ENCODE measurements at places on chromosomes 2 and 18.
A peak's percentile ranks its signal among the peaks of the same experiment; 100 is the strongest.

- DNase-seq = no peak
Measured at GRCh38 chr2:24024996-24025663, 15.2 kb downstream of the MFSD2B start.

- DNase-seq = no peak
Measured at GRCh38 chr2:239201884-239202283, 198.9 kb downstream of the HDAC4 start.

DNA sequence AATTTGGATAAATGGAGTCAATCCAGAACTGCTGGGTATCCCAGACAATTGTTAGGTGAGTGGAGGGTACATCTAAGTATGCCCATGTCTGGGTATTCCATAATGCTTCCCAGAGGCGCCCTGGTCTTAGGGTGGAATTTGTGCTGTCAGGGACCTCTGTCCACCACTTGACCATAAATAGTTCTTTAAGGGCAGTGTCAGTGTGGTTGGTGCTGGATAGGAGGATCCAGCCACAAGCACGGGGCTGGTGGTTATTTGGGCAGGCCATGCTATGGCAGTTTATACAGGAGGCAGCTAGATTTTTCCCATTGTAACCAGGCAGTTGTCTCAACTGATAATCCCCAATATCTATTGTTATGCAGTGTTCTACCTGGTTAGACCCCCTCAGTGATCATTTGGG lies 104.4 kb upstream of the B3GNT2 start:
- DNase-seq = no peak

GRCh38 chr2:51953931-51954330 lies 922.0 kb upstream of the NRXN1 start:
- DNase-seq = no peak

DNA sequence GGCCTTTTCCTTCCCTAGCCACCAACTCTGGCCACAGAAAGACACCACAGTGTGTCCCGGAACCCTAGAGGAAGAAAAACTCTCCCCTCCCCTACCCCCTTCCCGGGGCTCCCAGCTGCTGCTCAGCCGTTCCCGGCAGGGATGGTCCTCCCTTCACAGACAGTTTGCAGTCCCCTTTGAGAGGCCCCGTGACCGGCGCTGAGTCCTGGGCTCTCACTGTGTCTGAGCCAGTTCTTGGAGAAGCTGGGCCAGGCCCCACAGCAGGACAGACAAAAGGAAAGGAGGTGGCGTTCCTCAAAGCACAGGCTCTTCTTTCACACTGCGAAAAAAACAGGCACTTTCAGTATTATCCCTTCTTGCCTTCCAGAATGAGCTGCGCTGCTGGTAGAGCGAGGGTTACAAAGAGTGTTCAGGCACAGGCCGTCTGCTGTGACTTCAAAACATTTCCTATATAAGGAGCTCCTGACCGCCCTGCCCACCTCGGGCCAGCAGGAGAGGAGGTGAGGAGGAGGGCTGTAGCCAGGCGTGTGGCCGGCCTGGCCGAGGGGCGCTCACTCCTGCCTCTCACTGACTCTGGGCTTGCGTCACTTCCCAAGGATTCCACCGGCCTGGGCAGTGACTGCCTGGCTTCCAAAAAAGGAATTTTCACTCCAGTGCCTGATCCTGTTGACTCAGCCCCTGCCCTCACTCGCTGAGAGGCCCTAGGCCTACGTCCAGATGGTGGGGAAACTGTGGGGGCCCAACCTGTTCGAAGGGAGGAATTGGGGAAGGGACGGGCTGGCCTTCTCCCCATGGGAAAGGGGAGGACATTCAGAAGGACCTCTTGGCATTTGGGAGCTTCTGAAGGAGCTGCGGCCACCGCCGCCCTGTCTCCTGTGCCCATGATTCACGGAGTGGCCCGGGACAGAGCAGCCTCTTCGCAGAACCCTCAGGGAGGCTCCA lies 24.9 kb downstream of the CIDEA start:
- no peak for DNase-seq

DNA sequence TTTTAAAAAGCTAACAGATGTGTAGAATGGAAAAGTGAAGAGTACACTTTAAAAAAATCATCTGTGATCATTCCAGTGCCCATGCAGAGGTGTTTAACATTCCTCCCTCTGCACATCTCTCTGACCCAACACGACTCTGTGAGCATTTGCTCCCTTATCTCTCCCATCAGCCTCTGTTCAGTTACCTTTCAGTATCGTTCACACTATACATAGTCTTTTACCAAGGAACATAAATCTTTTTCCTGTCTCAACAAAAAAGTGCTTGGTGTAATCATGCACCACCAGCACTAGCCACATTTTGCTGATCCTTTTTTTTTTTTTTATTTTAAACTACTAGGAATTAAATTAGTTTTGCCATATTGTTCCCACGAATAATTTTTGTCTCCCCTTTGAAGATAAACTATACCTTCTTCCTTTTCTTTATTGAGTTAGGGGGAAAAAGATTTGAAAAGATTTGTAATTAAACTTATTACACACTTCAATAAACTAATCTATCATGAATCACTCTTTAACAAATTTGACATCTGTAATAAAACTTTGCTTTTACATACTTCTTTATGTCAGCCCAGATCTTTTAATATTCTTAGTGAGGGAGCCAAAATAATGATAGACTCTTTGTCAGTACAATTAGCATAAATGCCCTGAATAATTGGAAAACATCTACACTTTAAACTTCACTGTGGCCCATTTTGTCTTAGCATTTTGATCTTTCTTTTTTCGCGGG lies 489.8 kb upstream of the FANCL start:
- DNase-seq = no peak

GRCh38 chr2:10135296-10136089 lies 13.0 kb downstream of the RRM2 start:
- no peak for DNase-seq

GRCh38 chr2:160909781-160910242 lies 250.4 kb upstream of the TANK start:
- no peak for DNase-seq

GRCh38 chr2:53629501-53629900 lies 138.1 kb upstream of the CHAC2 start:
- no peak for DNase-seq

DNA sequence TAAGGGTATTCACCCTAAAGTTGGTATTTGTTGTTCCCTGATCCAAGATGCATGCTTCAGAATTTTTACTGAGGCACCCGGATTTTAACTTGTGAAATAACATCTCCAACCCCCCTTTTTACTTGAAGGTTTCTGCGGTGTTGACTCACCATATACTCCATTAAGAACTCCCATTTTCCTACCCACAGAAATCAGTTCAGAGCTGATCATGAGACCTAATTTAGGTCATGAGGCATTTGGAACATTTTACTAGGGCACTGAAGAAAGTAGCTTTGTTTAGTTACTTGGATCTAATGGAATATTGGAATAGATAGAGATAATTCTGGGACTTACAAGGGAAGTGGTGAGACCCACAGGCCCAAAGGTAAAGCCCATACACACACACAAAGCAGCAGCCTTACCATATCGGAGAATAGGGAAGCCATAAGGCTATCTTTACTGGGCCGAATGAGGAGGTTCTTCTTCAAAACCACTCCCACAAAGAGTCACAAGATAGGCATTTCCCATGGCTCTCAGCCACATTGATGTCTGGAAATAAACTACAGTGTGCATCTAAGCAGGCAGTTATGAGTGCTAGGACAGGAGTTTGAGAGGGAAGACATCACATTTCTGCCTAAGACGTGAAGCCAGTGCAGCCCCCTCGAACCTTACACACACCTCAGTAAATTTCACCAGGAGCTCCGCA lies 681.0 kb upstream of the LRRTM4 start:
- DNase-seq = no peak

DNA sequence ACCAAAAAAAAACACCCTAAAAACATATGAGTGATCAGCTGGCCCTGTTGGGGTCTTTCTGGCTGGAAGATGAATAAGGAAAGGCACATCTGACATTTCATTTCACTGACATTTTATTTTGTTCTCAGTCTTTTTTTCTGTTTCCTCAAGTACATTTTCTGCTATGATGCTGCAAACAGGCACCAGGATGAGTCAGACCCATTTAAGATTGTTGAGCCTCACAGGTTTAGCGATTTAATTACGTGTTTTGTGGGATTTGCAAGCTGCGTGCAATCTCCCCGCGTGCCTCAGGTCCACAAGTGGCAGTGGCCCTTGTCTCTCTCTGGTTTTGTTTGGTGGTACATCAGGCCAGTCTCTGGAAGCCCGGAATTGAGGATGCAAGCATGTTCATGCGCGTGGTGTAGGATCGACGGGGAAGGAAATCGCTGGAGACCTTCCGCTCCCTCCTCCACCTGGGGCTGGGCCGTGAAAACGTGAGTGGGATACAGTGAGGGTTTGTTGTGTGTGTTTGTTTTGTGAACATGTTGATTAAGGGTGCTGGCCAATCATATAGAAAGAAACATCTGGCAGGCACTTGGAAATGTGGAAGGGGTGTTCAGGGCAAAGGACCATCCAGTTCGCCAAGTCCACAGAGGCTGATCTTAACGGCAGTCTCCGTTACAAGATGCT lies 120.2 kb upstream of the ZNF516 start:
- no peak for DNase-seq

GRCh38 chr2:101692766-101693165 lies 4.7 kb upstream of the MAP4K4 start:
- DNase-seq = no peak

GRCh38 chr2:143581134-143581533 lies 451.9 kb downstream of the ARHGAP15 start:
- DNase-seq = no peak

DNA sequence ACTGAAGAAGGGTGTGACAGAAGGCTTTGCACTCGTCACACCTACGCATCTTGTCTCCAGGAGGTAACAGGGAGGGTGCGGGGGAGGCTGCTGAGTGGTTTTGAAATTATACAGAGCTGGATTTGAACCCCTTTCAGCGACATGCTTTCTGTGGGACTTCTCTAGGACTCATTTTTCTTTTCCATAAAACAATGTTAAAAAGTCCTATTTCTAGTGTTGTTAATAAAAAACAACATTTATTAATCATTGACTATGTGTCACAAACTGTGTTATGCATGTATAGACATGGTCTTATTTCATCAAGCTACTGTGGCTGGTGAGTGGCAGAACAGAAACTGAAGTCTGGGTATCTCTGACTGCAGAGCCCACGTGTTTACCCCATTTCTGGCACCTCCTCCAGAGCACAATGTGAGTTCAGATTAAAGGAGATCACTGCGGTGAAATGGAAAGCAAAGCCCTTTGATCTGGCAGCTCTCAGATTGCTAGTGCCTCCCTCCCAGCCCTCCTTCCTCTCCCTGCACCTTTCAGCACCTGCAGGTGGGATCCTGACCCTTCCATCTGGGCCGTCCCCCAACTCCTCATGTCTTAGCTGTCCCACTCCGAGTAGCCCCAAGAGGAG lies 315.5 kb upstream of the MYT1L start:
- DNase-seq = peak; percentile 18

DNA sequence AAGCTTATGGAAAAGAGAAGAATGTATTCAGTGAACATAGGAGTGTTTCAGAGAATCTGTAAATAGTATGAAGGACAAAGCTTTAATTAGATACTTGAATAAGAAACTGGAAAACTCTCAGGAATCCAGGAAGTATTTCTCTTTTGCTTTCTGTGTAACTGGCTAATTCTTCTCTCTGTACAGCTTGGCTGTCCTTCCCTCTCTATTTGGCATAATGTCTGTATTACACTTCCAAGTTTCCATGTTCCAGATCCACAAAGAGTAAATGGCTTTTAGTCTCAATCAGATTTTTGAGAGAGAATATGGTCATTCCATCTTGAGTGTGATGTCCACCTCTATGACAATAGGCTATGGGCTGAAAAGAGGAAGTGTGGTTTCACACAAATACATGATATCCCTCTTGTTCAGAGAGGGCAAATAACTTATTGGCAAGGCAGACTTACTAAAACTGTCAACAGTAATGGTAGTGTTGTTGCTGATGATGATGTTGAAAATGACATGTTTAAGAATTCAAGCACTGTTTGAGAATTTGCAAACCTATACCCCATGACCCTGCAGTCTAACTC lies 129.2 kb upstream of the ERBB4 start:
- no peak for DNase-seq

- DNase-seq = no peak
Measured at GRCh38 chr2:150585221-150585971, 97.9 kb upstream of the RND3 start.

- no peak for DNase-seq
Measured at GRCh38 chr18:56460581-56460980, 177.8 kb downstream of the TXNL1 start.

DNA sequence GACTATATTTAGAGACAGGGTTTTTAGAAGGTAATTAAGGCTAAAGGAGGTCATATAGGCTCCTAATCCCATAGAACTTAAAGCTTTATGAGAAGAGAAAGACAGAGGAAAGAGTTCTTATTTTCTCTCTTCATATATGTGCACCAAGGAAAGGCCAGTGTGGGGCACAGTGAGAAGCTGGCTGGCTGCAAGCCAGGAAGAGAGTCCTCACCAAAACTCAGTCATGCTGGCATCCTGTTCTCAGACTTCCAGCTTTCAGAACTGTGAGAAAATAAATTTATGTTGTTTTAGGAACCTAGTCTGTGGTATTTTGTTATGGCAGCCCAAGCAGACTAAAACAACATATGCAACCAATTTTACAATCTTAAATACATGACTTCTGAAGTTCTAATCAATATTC lies 31.5 kb upstream of the ATIC start:
- no peak for DNase-seq

DNA sequence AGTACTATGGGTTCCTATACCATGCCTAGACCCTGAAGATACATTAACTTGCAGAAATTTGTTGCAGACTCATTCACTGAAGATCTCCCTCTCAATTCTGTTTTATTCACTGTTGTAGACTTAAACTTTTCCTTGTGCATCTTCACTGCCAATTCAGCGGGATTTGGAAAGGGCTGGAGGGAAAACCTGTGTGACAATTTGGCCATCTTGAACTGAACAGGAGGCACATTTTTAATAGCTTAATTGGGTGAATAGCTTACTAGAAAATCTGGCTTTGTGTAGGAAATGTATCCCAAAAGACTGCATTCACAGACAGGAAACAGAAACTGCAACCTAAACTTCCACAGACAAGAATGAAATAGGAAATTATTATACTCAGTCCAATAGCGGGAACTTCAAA lies 512.3 kb downstream of the XIRP2 start:
- no peak for DNase-seq

GRCh38 chr2:233063269-233063975 lies 3.3 kb downstream of the INPP5D start:
- no peak for DNase-seq

GRCh38 chr2:178070824-178071223 lies 1.8 kb downstream of the PDE11A start:
- no peak for DNase-seq

DNA sequence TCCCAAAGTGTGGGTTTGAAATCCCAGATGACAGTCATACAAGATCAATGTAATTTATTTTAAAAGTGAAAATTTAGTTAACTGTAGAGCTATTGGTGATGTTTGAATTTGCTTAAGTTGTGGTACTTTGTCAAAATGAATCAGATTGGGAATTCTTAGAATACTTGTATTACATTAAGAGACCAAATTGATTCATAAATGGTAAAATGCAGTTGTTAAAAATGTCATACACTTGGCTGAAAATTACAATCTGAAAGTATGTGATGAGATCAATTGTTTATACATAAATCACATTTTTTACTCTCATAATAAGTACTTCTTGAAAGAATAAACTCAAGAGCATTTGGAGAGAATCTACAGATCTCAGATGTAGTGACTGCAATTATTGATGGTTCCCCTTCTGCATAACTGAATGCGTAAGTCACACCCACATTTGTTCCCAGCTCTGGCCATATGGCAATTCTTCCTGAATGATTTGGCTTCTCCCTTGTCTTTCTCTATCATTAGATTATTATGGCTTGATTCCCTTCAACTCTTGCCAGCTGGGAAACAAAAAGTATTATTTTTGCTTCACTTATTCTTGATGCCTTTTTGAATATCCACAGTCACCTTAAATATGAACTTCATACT lies 558.5 kb downstream of the CPS1 start:
- DNase-seq = no peak

All from activated CD4-positive, alpha-beta T cell treated with anti-CD3 and anti-CD28 coated beads, Interleukin-2, Interleukin-4, amounts not matched to agents 100 ng/mL and 50 ng/mL, durations not matched to agents 16 hours and 8 hours (primary cell).